ENCODE measurements at places on chromosomes 6 and 20.

- no peak for DNase-seq
These were observed 39.8 kb upstream of the GCLC start for GRCh38 chr6:53584726-53585125.

GRCh38 chr20:1618954-1619540 is 762 bp downstream of the SIRPB1 start:
- no peak for DNase-seq

DNA sequence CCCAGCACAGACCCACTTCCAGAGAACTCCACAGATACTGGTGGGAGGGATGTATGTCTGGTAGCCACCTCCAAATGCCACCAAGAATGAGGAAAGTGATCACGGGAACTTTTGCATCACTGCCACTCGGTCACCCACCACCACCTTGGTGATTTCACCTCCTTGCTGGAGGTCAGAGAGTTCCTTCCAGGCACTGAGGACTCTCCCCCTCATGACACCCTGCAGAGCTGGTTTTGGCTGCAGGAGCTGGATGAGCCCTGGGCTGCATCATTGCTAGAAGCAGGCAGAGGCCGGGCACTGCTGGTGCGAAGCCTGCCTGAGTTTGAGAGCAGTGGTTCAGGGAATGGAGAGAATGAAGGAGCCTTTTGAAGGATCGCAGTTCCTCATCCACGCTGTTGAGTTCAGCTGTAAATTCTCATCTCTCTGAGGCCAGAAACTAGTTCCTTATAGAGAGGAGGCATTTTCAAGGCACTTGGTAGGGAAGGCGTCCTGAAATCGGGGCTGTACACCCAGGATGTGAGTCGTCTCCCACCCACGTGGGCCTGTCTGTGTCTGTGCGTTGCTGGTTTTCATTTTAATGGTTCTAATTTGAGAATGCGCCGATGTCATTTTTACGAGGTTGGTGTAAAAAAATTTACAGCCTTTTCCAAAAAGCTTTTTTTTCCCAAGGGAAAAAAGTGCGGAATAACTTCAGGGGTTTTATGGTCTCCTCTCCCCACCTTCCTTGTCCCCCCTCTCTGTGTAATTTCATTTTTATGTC is 25.0 kb downstream of the FOXP4 start:
- peak; percentile 24 for DNase-seq

GRCh38 chr20:21315138-21315537 is 12.0 kb downstream of the XRN2 start:
- DNase-seq: peak; percentile 94

DNA sequence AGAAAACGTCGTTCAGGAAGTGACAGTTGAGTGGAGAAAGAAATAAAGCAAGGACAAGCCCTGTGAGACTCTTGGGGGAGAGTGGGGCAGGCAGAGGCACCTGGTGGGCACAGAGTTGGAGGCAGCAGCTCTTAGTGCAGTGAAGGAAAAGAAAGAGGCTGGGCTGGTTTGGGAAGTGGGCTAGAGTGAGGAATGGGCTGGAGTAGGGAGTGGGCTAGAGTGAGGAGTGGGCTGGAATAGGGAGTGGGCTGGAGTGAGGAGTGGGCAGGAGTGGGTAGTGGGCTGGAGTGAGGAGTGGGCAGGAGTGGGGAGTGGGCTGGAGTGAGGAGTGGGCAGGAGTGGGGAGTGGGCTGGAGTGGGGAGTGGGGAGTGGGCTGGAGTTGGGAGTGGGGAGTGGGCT is 43.7 kb upstream of the BCAS1 start:
- no peak for DNase-seq

- DNase-seq: no peak
These were observed 73.5 kb upstream of the ARID1B start for GRCh38 chr6:156703719-156704118.

- DNase-seq: no peak
These were observed 507.3 kb downstream of the EYS start for GRCh38 chr6:65199683-65200082.

Data from M059J (cell line).